ENCODE measurements at places on chromosomes 7 and 10.

DNA sequence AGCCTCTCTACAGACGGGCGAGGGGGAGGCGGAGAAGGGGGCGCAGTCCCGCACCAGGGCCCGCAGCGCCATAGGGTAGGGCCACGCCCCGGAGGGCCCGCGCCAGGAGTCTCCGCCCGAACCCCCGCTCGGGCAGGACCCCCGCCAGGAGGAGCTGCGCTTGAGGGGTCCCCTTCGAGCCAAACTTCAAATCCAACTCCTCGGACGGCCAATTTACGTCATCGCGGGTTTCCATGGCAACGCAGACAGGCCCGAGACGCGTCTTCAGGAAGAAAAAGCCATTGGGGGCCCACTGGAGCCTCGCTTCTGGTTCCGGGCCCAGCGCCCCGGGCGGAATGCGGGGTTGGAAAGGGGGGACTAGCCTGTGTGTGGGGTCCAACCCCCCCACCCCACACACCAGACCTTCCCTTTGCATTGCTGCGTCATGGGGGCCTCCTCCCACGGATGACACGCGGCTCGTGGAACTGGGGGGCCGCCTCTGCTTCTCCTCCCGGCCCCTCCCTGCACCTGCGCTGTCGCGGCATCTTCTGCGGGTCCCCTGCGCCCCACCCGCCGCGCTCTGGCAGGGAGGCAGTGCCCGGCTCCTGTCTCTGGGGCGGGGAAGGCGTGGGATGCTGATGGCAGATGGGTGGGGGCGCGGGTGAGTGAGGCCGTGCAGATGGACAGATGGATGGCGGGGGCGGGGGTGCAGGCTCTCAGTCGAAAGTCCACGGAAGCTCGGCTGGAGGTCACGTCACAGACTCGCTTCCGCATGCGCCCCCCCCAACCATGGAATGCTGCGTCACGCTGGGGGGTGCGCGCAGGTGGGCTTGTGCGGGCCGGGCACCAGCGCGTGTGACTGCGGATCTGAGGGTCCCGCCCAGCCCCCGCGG is 1.2 kb downstream of the CALY start:
- no peak for DNase-seq

- no peak for DNase-seq
These were observed 41.4 kb upstream of the TMEM196 start for GRCh38 chr7:19814776-19815175.

GRCh38 chr7:155265961-155266360 is 31.7 kb upstream of the INSIG1 start:
- no peak for DNase-seq

DNA sequence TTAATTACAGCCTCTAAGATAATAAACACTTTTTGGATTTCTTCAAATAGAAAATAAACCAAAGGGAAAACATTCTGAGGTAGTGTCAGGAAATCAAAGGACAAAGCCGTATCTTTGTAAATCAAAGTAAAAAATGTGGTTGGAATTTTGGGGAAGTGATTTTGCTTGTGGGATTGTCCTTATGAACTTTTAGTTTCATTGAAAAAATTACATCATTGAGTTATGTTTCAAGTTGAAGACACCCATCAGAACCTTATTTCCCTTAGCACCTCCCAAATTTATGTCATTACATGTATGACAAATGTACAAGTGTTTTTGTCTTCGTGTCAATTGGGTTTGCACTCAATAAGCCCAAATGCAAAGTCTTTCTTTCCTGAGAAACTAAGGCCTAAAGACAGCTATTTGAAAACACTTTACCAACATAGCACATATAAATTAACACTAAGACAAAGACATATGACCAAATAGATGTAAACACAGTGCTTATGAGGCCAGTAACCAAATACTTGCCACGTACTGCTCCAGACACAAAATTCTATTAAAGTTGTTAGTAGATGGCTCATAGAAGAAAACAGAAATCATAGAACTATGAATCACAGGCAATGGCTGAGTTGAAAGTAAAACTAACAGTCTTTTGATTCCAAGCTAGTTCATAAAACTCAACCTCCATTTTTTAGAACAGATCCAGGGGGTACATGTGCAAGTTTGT is 26.9 kb upstream of the LAMB4 start:
- no peak for DNase-seq

GRCh38 chr7:7732621-7733281 is 14.3 kb upstream of the RPA3 start:
- no peak for DNase-seq

All from GM19239 (cell line).